Pancreas (tissue), 10 donors: ENCODE measurements at places on chromosomes 5 and 9. TPM values are rescaled to one million over a fixed set of nuclear protein-coding genes. Genes with fewer than 3 reads are reported as not detected.

The FAM221B gene
- total RNA-seq, result not detected

DNA sequence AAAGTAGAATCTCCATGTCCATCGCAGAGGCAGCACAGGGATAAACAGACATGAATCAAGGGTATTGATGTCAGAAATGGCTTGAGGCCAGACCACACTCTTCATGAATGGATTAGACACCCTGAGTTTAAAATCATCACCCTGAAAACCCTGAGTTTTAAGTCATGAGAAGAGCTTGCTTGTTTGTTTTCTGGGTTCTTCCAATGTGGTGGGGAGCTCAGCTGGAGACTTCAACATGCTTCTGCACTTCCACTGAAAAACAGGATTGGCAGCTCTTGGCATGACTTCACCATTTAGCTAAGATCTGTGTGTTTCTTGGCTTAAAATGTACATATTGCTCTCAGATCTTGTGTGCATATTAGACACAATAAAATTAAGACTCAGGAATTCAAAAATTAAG lies 9.8 kb downstream of the GCNT4 start:
- peaks cover 8% of the 10 kb centered on the region for H3K4me1 ChIP-seq
- H3K4me3 ChIP-seq, result no peak overlapping the region
- no peak for DNase-seq
- no peak overlapping the region for H3K27ac ChIP-seq
- H3K27me3 ChIP-seq, result no peaks in the 10 kb centered on the region
- H3K36me3 ChIP-seq, result peaks cover 5% of the 10 kb centered on the region

The FLT4 gene
- 3.1 TPM for total RNA-seq

The PCDHB7 gene
- 0.50 TPM for total RNA-seq

The ALDH1A1 gene
- 172 TPM for total RNA-seq

The EIF4EBP3 gene
- total RNA-seq, result 19.9 TPM
